ENCODE measurements at places on chromosomes 1 and 21.
A peak's percentile ranks its signal among the peaks of the same experiment; 100 is the strongest.

DNA sequence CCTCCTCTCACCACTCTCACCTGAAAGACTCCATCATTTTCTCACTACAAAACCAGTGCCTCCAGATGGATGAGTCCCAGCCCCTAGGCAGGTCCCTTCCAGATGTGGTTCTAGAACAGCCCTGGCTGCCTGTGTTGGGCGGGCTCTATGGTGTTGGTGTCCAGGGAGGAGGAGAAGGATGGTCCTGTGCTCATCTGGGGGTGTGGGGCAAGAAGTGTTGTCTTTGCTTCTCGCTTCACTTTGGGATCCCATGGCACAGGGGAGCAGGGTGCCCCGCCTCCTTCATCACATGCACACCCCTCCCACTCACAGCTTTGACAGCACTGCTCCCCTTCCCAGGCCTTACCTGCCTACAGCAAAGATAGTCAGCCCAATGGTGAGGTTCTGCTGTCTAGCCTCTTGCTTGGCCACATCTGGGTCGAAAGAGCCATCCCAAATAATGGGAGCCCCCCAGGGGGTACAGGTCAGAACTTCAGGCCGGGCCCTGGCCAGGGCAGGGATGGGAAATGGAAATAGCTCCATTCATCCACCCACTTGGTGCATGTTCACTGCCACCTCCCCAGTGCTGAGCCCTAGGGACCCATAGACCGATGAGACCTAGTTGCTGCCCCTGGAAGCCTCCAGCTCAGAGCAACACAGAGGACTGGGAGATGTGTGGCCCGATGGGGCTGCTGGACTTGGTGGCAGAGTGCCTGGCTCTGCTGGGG lies 9.0 kb downstream of the A3GALT2 start:
- DNase-seq, result no peak

DNA sequence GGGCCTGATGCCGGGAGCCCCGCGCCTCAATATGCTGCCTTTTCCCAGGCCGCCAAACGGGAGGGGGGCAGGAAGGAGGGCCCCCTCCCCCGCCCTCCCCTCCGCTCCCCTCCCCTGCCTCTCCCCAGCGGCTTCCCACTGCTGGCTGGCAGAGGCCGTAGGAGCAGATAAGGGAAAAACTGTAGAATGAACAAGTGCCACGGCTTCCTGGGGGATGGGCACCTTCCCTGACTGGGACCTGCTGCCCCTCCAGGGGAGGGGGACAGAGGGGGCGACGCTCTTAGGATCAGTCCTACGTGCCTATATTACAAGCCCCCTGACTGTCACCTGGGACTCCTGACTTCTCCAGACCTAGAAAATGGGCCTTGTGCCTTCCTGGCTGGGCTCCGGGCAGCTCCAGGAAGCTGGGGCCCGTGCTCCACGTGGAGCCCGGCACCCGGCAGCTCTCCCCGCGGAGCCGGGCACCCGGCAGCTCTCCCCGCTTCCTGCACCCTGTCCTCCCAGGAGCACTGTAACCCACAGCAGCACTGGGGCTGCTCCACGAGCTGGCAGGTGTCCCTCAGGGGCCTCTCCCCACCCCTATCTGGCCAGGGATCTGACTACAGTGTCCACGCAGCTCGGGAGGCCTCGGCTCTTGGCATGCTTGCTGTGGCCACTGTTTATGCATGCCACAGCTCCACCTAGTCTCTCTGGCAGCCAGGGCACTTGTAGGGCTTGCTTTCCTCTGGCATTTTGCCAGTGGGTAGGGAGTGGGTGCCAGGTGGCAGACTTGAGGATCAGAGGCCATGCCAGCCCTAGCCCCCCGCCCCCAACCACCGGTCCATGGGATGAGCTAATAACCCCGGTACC lies 674 bp upstream of the HES5 start:
- no peak for DNase-seq

- no peak for DNase-seq
Observed at GRCh38 chr1:109474697-109475096, 8.4 kb downstream of the SYPL2 start.

GRCh38 chr1:234737967-234738314 lies 128.0 kb upstream of the IRF2BP2 start:
- DNase-seq, result no peak

- no peak for DNase-seq
Observed at GRCh38 chr1:23531562-23532094, 595 bp upstream of the E2F2 start.

DNA sequence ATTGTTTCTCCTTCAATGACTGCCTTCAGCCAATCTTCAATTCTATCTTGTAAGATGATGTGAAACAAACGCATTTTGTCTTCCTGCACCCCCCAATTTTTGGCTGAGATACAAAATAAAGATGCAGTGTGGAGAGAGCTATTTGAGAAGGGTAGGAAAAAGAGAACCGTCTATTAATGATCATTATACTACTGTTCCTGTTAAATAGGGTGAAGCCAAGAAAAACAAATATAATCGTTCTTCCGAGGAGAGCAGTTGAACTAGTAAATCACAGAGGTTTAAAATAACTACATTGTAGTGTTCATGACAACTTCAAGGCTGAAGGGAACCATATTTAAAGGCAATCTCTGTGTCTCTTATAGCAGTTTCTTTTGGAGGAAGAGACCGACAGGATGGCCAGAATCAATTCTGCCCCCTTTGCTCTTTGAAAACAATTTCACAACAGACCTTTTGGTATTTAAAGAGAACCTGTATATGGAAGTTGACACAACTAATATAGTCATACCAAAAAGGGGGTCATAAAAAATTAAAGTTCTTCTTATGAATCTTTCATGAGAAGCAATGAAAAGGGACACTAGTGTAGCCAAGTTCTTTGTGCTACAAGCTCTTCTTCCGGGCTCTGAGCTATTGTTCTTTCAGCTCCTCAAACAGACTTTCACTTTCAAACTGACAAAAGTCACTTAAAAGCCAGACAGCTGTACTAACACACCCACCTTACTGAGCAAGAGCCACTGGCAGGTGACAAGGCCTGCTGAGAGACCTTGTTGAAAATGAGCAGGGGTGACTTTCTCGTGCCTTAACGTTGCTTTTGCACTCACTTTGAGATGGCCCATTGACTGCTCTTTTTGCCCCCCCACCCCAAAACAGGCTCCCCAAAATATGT lies 30.9 kb downstream of the PROX1 start:
- DNase-seq, result no peak

DNA sequence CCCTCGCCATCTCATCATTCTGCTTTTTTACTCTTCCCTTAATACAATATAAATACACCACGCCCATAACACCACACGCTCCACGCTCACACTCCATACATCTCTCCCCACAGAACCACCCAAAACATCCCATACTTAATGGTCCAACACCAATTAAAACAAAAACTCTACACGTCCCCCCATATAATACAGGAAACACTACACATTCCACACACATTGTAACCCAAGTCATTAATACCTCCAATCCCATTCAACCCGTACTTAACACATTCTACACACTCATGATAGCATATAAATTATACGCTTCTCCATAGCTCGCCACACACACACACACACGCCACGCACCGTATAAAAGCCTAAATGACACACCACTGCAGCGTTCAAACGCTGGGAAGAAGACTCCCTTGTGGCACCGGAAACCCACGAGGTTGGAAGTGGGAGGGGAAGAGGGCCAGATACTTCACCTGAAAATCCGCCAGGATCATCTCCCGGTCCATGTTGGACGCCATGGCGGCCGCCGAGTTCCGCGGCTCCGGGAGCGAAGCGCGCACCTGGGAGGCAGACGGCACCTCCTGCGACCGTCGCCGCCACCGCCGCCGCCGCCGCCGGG lies 659 bp downstream of the FAF1 start:
- no peak for DNase-seq

DNA sequence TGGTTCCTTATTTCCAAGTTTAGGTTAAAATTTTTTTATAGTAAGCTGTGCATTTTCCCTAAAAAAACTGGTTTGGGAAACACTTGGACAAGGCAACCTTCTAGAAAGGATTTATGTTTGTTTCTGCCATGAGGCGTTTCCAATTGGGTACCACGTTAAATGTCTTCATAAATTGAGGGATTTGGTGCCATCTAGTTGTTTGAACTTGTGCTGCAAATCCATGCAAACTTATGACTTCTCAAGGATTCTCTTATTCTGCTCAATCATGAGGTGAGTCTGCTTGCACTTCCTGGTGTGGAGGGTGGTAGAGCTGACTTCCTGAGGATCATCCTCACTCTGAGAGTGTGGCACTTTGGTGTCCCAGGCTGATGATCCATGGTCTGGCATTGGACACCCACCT lies 123.3 kb downstream of the PCNX2 start:
- no peak for DNase-seq

- DNase-seq, result no peak
Observed at GRCh38 chr1:186611156-186611555, 69.1 kb downstream of the PTGS2 start.

DNA sequence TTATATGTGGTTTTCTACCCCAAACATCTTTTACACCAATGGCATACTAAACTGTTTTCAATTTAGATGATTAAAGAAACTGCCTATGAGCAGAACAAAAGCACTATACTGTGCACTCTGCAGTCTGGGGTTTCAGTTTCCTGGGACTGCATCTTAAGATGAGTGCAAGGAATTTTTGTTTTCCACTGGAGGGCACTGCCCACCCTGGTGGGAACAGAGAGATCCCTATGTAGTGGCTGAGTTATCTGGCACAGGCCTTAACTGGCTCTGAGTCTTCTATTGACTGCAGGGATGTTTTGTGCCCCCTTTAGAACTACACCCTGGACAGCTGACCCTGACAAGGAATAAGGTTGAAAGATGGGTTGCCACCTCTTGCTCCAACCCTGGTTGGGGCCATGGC lies 12.0 kb downstream of the PROK1 start:
- DNase-seq, result no peak

DNA sequence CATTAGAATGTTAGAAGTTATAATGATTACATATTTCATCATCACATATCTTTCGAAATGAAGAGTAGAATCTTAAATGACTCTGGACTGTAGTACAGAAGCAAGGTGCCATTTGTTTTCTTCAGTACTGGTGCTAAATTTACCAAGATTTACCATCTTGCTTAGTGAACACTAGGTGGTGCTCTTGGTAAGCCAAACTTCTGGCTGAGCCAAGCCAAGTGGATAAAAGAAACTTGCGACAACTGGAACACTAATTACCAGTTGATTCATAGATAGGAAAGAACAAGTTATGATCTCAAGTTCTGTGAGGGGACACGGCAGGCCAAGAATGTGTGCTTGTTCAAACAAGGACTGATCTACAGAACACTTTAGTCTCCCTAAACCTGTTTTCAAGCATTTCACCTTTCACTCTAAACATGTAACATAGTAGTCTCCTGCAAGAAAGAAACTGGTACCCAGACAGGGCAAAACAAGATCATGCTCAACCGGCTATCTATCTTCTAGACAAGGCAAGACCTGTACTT lies 19.8 kb downstream of the SPRTN start:
- peak; percentile 18 for DNase-seq

All from BJ (cell line).